ENCODE measurements at places on chromosomes 5 and 9.

- DNase-seq = no peak
Measured at GRCh38 chr5:127673117-127673800, 24.4 kb downstream of the CTXN3 start.

GRCh38 chr9:120756531-120756930, 36.7 kb downstream of the FBXW2 start:
- no peak for DNase-seq

GRCh38 chr9:103372828-103373227, 377.7 kb downstream of the CYLC2 start:
- DNase-seq = no peak

DNA sequence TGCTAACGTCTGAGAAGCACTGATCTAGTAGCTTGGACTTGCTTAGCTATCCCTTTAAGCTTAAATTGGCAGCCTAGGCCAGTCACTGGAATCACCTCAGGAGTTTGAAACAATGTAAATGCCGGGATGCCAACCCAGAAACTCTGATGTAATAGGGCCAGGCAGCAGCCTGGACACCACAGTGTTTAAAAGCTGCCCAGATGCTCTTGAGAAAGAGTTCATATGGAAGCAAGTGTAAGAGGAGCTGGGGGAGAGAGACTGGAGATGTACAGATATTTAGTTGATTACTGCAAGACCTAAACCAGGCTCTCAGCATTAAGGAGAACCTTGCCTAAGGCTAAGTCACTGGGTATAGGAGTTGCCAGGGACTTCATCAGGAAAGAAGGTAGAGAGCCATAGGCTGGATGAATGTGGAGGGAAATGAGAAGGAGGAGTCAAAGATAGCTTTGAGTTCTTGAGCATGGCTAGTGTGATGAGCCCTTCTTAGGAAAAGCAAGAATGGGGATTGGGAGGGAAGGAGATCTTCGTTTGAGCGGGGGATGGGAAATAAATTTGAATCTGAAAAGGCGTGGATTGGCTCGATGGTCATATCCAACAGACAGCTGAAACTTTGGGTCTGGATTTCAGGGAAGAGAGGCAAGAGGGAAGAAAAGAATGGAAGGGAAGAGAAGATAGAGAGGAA, 392.9 kb upstream of the WWC1 start:
- DNase-seq = no peak

- no peak for DNase-seq
Measured at GRCh38 chr9:97237311-97237786, 70.1 kb upstream of the CCDC180 start.

- no peak for DNase-seq
Measured at GRCh38 chr9:106643211-106643930, 219.6 kb upstream of the ZNF462 start.

DNA sequence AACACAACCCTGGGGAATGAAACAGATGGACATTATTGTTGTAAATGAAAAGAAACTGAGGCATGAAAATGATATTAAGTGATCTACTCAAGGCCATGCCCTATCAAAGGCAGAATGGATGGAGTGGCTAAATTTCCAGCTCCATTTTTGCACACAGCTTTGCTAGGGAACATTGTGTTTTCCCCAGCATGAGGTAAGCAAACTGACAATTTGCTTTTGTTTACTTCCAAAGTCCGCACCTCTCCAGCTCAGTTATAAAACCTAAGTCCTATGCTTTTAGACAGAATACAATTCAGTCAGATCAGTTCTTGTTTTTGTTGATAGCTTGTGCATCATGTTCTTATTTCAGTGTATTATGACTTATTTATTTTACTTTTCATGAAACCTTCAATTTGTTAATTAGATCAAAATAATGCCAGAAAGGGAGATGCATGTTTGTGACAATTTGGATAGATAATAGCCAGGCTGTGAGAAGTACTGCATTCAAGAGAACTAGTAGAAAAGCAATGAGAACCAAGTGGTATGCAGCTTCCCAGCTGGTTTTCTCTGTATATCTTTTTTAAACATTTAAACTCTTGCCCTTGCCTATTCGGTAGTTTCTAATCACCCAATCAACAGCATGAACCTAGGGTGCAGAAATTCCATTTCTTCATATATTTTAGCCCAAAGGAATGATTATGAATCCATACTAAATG, 380.8 kb downstream of the SPATA31D1 start:
- DNase-seq = no peak

DNA sequence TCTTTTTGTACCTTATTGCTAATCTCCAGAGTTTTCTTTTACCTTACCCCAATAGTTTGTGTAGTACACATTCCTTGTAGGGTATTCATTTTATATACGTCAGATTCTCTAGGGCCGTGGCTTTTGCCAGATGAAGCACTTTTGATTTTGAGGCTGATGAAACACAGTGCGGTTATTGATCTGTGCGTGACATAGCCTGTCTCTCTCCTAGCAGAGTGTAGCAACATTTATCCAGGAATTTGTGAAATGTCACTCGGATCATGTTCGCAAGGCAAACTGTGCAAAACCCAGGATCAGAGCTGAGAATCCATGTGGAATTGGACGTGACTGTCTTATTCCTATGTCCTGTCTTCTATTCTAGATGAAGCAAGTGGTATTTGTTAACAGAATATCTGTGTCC, 142.0 kb upstream of the SH3GL2 start:
- DNase-seq = no peak

DNA sequence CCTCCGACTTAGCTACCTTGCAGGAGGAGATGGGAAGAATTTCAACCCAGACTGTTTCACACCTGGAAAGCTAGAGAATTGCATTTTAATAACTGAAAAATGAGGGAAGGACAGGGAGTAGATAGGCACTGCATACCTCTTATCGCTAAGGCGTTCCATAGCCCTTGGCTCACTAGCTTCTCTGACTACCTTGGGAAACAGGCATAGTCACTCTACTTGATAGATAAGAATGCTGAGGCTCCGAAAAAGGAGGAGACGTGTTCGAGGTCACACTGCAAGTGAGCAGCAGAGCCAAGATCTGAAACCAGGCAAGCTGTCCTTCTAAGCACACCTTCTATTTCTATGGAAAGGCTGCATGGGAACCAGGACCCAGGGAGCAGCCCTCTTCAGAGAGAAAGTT, 168.9 kb downstream of the CRB2 start:
- DNase-seq = no peak

DNA sequence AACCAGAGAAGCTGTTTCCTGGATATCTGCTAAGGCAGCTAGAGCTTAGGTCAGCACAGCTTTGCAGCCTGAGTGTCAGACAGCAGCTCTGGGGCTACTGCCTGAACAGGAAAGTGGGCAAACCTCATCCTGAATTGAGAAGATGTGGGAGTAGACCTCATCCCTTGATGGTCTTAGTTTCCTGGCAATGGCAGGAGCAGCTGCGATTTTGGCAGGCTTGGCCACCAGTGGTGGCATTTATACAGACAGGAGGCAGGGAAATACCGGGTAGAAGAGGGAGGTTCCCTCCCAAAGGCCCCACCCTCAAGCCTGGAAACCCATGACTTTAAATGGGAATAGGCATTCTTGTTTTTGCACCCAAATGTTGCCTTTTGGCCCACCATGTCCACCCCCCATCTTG, 69.7 kb downstream of the LIX1 start:
- no peak for DNase-seq

DNA sequence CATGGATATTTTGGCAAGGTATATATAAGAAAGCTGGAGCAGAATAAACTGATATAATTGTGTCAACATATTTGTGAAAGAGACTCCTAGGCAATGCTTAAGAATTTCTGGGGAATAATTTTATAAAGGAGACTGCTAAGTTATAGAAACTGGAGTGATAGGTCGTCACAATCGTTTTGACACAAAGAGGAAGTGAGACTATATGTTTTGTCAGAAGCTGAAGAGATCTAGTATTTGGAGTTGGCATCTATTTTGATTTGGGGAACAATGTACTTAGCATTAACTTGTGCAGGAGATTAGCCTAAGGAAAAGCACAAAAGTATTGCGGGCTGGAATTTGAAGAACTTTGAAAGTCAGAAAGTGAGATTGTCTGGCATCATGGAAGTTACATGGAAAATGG, 582.5 kb downstream of the TAF11L14 start:
- DNase-seq = no peak

GRCh38 chr5:17218353-17219005, 1.0 kb downstream of the BASP1 start:
- peak; percentile 40 for DNase-seq

DNA sequence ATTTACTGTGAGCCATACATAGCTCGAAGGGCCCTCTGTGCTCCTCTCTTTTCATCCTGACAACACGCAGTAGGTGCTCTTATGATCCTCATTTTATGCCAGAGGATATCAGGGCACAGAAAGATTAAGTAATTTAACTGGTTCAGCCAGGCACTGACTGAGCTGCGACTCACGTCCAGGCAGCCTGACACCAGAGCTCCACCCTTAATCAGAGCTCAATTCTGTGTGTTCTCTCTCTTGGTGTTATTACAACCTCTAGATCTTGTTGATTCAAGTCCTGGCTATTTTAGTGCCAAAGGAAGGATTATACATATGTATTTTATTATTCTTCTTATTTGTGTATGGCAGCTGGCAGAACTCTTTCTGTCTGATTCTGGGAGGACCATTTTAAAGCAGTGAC, 59.7 kb downstream of the OSMR start:
- no peak for DNase-seq

GRCh38 chr5:158741296-158741695, 358.4 kb downstream of the EBF1 start:
- no peak for DNase-seq

- no peak for DNase-seq
Measured at GRCh38 chr5:80963521-80963895, 3.3 kb downstream of the RASGRF2 start.

DNA sequence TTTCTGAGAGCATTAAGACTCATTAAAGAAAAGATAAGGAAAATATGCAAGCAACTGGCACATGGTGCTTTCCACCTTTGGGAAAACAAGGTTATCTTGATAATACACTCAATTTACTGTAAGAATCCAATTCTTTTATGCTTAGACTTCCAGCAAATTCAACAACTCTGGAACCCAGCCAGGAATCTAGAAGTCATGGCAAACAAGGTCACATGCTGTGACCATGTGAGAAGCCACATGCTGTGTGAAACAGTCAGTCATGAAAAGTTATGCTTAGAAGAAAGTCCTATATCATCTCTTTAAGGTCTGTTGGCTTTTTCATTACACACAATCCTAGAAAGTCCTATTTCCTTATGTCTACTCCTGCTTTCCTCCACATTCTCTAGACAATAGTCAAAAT, 581.8 kb upstream of the C9orf72 start:
- DNase-seq = no peak

- DNase-seq = no peak
Measured at GRCh38 chr9:93827545-93828330, 127.4 kb downstream of the BARX1 start.

GRCh38 chr9:83154821-83155220, 91.9 kb upstream of the RASEF start:
- no peak for DNase-seq

DNA sequence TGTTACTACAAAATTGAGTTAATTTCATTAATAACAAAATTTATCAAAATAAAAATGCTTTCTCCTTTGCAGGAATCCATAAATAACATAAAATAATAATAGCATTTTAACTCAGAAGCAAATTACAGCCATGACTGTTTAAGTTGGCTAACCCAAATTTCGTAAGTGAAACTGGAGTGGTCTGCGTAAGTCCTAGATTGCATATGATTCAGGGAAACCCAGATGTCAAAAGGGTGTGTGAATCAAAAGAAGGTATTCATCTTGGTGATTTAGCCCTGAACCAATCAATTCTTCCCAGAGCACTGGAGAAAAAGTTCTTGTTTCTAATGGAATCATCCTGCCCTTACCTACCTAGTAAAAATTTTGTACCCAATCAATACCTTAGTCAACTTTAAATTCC, 547.6 kb downstream of the RAB3C start:
- DNase-seq = no peak

GRCh38 chr5:139517683-139518564, 35.4 kb upstream of the STING1 start:
- DNase-seq = peak; percentile 66

GRCh38 chr5:123810253-123810652, 298.3 kb downstream of the CSNK1G3 start:
- no peak for DNase-seq

- no peak for DNase-seq
Measured at GRCh38 chr9:69279084-69279731, 45.8 kb upstream of the ENTREP1 start.

DNA sequence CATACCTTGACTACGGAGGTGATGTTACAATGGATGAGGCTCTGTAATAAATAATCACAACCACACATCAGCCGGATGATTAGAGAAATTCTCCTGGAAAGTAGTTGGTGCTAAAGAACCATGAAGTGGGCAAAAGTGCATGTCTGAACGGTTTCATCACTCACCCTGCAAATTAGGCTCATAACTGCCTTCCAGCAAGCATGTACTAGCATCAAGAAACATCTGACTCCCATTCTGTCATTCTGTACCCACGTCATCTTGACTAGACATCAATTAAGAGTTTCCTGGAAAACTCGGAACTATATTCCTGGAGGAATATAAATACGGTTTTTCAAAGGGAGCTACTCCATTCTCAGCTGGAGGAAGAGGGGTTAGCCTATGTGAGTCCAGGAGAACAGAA, 52.2 kb downstream of the HSD17B3 start:
- no peak for DNase-seq

DNA sequence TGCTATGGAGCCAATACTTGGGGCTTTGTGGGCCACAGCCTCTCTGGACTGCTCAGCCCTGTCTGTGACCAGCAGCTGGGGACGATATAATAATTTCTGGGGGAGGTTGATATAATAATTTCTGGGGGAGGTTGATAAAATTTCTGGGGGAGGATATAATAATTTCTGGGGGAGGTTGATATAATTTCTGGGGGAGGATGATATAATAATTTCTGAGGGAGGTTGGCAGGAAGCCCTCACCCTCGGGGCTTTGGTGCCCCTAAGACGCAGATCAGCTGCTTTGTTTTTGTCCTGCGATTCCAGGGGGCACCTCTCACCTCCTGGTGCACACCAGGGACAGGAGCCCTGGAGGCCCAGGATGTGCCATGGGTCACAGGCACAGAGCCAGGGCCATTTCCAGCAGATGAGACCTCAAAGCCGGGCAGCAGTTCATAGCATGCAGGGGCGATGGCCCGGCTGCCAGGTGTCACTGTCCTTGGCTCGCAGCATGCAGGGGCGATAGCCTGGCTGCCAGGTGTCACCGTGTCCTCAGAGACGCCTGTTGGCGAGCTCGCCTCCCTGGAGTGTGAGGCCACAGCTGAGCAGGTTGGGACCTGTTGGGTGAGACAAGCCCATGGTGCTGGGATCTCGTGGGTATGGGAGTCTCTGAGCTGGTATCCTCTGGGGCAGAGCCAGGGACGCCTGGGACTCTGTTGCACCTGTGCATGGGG, 3.8 kb upstream of the TOR4A start:
- no peak for DNase-seq

GRCh38 chr5:25362799-25363198, 718.0 kb upstream of the CDH10 start:
- DNase-seq = no peak
